ENCODE measurements at places on chromosomes 16 and 17.

DNA sequence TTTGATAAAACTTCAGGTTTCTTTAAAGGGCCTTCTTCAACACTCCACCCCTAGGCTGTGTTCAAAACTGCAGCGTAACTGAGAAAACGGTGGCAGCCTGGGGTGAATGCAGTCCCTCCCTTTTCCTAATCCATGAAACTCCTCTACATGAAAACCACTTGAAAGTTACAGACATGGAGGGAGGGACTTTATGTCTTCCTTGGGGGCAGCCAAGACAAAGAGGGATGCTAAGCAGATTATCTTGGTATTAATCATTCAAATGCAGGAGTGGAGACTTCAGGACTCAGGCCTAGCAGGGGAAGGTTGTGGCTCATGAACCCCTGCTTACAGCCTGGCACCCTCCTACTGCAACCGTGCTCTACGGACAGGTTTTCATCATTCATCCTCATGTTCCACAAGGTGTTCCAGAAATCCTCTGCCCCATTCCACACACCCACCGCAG, 46.8 kb downstream of the RNF112 start:
- no peak for DNase-seq

- no peak for DNase-seq
Measured at GRCh38 chr17:30376621-30377452, 1.9 kb upstream of the CPD start.

DNA sequence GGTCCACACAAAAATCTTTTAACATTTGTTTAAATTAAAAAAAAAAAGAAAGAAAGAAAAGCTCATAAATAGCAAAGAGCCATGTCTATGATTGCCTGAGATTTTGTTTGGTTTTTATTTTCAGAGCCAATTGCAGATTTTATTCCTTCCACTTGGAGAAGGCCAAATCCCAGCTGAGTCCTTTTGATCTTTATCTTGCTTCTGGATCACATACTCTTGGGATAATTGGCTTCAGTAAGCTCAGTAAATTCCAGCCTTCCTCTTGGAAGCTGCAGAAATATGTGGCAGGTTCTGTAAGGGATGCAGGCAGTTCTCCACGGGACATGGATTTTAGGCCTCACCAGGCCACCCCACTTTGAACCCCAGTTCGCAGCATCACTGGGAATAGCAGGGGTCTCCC, 63.3 kb upstream of the TMC5 start:
- no peak for DNase-seq

DNA sequence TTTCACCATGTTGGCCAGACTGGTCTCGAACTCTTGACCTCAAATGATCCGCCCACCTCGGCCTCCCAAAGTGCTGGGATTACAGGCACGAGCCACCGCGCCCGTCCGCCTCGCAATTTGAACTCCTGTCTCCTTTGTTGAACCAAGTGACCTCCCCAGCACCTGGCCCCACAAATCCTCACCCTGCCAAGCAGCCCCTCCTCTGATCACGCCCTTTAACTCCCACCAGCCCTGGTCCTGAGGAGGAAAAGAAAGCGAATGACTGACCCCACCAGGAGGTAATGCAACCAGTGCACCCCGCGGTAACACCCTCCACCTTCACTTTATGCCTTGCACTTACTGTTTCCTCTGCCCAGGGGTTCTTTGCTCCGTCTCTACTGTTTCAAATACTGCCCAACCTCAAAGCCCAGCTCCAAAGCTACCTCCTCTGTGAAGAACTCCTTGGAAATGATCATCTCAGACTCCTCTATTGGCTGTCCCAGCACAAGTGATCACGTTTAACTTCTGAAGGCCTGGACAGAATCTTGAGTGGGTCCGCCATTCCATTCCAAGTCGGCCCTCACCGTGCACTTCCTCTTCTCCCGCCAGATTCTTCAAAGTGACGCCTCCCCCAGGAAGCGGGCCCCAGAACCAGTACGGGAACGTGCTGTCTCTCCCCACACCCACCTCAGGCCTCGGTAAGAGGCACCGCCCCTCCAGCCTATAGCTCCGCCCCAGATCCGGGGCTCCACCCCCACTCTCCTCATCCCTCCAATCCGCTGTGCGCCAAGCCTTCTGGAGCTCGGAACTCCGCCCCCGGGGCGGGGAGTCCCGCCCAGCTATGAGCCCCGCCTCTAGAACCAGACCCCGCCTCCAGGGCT, 4.4 kb downstream of the CD19 start:
- peak; percentile 85 for DNase-seq

DNA sequence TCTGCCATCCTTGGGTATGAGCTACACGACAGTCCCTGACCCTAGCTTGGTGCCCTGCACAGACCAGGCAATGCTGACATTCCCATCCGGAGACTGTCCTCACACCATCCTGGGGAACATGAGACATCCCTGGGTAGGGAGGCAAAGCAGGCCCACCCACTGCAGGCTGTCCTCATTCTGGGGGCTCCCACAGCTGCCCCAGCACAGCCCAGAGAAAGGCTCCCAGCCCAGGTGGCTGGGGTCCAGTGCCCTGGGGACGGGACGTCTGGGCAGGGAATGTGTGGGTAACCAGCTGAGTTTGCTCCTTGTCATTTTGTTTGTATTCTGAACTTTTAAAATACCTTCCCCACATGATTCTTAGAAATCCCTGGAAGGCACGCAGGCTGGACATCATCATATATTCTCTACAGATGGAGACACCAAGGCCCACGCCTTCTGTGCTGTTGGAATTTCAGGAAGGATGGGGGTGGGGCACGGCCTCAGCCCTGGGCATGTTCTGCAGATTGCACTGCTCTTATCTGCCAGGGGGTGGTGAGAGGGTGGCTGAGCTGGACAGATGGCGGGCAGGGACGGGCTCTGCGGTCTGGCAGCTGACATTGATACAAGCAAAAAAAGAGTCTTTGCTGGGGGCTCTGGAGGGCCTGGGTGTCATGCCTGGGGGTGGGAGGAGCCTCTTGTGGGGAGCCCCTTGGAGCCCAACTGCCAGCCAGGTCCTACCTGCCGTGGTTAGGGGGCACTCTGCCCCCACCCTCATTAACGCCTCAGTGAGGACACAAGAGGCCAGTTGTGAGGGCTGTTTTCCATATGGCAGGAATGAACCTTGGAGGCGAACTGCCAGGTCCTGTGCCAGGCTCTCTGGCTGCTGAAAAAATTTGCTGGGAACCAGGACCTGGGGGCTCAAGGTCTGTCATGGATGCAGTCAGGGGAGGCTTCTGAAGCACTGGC, 28.4 kb downstream of the LRRC75A start:
- DNase-seq: peak; percentile 75

DNA sequence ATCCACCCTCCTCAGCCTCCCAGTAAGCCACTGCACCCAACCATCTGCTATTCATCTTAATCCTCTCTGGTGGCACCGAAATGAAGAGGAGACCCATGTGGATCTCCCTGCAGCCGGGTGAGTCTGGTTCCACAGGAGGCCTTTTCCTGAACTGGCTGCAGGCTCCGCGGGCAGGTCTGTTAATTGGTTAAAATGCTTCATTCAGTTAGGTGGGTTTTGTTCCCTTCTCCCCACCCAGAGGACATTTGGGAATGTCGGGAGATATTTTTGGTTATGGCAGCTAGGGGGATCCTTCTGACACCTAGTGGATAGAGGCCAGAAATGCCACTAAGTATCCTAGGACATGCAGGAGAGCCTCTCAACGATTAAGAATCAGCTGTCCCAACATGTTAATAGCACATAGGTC, 16.7 kb downstream of the C16orf54 start:
- no peak for DNase-seq

DNA sequence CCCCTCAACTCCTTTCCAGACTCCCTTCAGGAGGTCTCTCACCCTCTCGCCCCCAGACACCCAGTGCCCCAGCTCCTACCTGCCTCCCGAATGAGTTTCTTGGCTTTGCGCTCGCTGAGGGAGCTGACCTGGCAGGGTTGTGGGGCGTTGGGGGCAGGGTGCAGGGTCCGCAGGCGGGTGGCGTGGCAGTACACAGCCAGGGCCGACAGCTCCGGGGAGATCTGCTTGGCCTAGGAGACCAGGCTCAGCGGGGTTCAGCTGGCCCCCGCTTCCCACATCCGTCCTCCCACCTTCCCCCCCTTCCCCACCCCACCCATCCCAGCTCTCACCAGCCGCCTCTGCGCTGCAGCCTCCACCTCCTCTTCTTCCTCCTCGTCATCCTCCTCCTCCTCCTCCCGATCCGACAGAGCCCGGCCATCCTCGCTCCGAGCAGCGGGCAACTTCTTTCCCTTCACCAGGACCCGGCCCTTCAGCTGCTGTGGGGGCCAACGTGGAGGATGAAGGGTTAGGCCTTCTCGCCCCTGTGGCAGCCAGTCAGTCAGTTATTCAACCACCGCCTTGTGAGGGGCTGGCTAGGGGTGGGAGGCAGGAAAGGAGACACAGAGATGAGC, 17.2 kb downstream of the PLCD3 start:
- no peak for DNase-seq

DNA sequence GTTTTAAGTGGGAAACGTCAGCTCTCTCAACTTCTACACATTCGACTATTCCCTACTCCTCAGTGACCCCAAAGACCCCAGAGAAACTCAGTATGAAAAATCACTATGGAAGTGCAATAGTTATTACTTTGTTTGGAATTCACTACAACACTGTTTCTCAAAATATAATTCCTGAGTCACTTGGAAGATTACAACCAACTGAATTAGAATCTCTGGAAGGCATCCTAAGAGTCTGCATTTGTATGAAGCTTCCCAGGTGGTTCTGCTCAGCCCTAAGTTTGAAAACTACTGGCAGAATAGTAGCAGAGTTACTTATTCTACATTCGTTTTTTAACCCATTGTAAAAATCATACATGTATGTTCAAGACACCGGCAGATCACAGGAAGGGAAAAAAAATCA, 525.6 kb downstream of the MAF start:
- DNase-seq: no peak

GRCh38 chr17:3993493-3994220, 29.4 kb upstream of the ATP2A3 start:
- DNase-seq: no peak

- no peak for DNase-seq
Measured at GRCh38 chr16:75231570-75231969, 12.8 kb downstream of the CTRB1 start.

GRCh38 chr17:49440581-49440980, 25.9 kb upstream of the PHB1 start:
- no peak for DNase-seq

DNA sequence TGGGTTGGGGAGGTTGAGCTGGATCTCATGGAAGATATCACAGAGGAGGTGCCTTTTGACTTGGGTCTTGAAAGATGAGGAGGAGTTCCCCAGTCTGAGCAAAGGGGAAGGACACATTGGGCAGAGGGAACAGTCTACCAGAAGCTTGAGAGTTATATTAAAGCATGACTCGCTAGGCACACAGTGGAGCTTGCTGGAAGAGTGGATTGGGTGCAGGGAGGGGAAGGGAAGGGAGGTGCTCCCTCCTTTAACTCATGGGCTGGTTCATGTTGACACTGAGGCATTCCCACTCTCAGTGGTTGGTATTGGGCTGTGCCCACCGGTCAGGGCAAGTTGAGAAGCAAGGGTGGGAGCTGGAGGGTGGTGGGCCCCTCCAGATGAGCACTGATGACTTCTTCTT, 5.9 kb downstream of the TMEM98 start:
- no peak for DNase-seq

GRCh38 chr17:60077226-60077625, 1.5 kb downstream of the HEATR6 start:
- no peak for DNase-seq

GRCh38 chr16:2086812-2087747, 39.3 kb downstream of the TSC2 start:
- no peak for DNase-seq

DNA sequence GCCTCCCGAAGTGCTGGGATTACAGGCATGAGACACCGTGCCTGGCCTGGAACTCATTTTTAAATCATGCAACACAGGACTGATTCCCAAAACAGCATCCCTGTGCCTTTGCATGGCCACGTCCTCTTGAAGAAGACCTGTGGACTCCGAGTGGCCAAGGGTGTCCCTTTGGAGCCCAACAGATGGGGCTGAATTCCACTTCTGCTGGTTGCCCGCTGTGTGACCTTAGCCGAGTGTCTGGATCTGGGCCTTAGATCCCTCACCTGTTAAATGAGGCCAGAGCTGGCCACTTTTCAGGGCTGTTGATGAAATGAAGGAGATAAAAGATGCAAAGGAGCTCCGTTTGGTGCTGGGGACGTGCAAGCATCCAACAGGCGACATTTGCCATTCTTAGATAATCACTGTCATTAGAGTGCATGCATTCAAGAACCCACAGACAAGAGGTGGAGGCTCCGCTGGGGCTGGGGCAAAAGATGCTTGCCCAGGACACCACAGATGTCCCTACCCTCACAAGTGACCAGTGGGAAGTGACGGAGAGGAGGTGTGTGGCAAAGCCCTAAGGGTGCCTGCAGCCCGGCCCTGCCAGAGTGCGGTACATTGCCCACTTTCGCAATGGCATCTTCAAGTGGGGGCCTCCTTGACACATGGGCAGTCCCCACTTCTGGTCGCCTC, 354.1 kb upstream of the TNRC6C start:
- DNase-seq: no peak

DNA sequence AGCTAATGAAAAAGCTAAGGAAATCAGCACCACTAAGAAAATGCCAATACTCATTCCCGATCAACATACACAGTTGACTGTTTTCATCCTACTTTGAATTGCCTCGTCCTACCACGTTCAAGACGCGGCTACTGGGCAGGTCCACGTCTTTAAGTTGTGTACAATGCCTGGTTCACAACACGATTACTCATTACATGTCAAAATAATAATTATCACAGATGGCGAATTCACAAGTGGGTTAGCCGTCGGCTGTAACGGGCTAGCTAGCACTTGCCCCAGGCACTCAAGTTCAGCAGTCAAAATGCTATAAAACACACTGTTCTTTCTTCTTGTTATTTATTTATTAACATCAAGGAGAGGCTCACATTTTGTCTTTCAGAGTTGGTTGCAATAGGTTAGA, 124.2 kb downstream of the ZFHX3 start:
- no peak for DNase-seq

DNA sequence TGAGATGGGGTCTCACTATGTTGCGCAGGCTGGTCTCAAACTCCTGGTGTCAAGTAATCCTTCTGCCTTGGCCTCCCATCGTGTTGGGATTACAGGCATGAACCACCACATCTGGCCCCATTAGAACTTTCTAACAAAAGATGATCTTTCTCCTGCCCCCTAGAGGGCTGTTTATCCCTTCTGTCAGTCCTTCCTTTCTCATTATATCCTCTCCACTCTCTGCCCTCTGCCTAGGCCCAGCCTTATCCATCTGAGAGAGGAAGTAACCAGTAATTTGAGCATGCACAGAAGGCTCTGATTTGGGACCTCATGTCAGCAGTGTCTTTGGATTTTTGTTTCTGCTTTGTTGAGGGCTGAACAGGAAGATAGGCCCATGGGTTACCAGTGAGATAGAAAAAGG, 4.4 kb upstream of the DHX40 start:
- no peak for DNase-seq

- no peak for DNase-seq
Measured at GRCh38 chr16:51442141-51442870, 291.2 kb upstream of the SALL1 start.

DNA sequence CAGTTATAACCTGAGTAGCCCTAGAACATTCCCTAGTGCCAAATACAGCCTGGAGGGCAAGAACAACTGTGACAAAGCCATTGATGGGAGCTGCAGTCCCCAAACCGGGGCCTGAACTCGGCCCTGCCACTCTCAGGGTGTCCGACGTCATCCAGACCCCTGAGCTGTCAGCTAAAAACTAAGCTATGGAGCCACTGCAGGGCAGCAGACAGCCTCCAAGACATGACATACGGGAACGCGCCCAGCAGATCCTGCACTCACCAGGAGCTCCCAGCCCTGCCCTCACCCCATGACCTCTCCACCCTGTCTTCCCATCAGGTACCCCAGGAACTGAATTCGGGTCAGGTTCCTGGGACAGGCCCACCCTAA, 28.4 kb downstream of the KDM8 start:
- DNase-seq: no peak
